ENCODE measurements at places on chromosomes 5 and 9.

- no peak for DNase-seq
Measured at GRCh38 chr5:125564317-125564975, 818.0 kb upstream of the ZNF608 start.

- no peak for DNase-seq
Measured at GRCh38 chr5:9363449-9363848, 182.4 kb downstream of the SEMA5A start.

DNA sequence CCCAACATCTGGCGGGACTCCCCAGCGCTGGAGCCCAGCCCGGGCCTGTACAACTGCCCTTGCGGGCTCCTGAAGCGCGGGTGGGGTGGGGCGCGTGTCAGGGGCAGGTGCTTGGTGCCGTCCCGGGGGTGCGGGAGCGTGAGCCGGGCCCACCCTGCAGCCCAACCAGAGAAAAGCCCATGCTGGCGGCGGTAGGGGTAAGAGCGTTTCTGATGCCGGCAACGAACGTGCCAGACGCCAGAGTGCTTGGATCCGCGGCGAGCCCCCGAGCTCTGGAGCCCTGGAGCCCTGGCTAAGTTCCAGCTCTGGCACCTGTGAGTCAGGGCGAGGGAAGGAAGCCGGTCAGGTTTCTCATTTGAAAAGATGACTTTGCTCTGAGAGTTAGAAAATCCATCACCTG is 58.0 kb downstream of the ZNF510 start:
- DNase-seq, result peak; percentile 35

DNA sequence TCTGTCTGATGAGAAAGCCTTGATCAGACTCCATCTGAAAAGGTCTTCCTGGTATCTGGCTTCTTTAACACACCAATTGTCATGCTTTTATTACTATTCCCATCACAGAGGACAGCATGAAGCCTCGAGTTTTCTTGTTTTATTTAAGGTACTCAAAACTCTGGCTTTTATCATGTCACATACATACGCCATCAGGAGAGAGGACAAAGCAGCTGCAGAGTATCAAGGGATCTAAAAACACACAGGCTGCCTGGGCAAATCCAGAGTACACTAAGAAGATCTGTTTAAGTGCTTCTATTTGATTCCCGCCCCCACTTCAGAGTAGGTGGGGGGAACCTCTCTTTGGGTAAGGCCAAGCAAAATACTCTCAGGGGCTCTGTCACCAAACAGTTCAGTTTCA is 277.2 kb downstream of the SPOCK1 start:
- DNase-seq, result no peak

GRCh38 chr5:31329715-31330114 is 136.2 kb downstream of the CDH6 start:
- DNase-seq, result no peak

- peak; percentile 86 for DNase-seq
Measured at GRCh38 chr5:43389679-43390329, 22.4 kb downstream of the CCL28 start.

- DNase-seq, result no peak
Measured at GRCh38 chr9:75669721-75670120, 220.8 kb upstream of the PCSK5 start.

GRCh38 chr9:109258481-109259302 is 62.2 kb downstream of the EPB41L4B start:
- DNase-seq, result no peak

GRCh38 chr5:143573568-143574170 is 170.2 kb upstream of the NR3C1 start:
- no peak for DNase-seq

DNA sequence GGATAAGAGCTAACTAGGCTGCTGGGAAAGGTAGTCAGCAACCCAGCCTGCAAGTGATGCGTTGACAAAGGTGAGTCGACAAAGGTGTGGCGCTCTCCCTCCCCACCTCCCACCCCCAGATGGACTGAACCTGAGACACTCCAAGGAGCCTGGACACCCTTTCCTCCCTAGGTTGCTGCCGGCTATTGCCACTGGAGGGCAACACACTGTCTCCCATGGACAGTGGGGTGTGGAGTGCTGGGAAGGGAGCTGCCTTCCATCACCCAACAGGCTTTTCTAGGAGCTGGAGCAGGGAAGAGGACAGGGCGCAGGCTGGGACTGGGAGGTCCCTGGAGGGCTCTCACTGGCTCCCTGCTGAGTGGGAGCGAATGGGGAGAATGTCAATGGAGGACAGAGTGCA is 75.4 kb upstream of the ARAP3 start:
- DNase-seq, result peak; percentile 62

- no peak for DNase-seq
Measured at GRCh38 chr5:170330568-170331054, 33.0 kb upstream of the LCP2 start.

- DNase-seq, result no peak
Measured at GRCh38 chr5:23496576-23496975, 10.8 kb upstream of the PRDM9 start.

DNA sequence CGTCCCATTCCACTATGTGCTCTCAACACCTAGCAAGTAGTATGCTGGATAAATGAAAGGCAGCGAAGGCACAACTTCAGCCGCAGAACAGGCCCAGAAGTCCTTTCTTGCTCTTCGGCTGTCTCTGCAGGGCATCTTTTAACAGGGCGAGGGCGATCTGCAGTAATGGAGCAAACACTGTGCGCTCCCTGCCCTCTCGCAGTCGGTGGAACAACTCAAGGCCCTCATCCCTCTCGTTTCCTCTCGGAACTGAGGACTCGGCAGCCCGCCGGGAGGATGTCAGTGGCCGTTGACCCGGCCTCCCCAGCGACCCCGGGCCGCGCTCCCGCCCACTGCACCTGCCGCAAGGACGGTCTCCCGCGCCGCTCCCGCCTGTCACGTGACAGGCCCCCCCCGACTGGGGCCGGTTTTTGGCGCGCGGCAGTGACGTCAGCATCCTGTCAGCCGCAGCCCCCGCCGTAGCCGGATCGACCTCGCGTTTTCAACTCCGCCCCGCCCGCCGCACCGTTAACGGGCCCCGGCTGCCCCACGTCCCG is 1.1 kb downstream of the ZNF367 start:
- peak; percentile 73 for DNase-seq

DNA sequence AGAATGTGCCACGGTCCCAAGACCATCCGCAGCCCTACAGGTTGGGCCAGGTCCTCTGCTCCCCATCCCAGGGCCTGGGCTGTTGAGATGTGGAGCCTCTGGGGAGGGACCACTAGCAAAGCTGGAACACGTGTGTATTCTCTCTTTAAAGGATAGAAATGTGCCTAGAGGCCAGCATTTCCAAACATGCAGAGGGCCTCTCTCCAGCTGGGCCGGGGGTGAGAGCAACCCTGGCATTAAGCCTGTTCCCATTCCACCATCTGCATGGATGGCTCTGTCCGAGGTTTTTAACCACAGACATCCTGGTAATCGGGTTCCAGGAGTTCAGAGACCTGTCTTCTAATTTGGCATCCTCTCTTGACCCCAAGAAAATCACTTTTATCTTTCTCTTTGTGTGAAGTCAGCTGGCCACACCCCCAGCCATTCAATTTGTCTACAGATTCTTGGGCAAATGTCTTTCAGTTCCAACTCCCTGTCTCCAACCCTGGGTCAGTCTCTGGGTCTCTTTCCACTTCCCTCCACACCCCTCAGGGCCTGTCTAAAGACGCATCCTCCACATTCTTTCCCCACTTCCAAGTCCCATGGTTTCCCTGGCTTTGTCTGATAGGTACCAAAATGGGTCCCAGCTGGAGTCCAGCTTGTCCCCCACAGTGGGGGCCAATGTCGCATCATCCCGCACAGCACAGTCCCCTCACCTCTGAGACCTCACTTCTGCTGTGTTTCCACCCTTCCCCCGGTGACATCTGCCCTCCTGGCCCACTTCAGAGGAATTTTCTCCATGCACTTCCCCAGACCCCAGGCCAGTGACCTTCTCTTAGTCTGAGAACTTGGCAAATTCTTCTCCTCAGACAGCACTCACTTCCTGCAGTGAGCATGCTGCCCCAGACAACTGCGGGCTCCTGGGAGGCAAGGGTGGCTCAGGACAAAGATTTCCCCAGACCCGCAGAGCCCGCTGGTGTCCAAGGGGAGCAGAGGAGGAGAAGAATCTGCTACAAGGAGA is 56.8 kb downstream of the PTPDC1 start:
- DNase-seq, result no peak

DNA sequence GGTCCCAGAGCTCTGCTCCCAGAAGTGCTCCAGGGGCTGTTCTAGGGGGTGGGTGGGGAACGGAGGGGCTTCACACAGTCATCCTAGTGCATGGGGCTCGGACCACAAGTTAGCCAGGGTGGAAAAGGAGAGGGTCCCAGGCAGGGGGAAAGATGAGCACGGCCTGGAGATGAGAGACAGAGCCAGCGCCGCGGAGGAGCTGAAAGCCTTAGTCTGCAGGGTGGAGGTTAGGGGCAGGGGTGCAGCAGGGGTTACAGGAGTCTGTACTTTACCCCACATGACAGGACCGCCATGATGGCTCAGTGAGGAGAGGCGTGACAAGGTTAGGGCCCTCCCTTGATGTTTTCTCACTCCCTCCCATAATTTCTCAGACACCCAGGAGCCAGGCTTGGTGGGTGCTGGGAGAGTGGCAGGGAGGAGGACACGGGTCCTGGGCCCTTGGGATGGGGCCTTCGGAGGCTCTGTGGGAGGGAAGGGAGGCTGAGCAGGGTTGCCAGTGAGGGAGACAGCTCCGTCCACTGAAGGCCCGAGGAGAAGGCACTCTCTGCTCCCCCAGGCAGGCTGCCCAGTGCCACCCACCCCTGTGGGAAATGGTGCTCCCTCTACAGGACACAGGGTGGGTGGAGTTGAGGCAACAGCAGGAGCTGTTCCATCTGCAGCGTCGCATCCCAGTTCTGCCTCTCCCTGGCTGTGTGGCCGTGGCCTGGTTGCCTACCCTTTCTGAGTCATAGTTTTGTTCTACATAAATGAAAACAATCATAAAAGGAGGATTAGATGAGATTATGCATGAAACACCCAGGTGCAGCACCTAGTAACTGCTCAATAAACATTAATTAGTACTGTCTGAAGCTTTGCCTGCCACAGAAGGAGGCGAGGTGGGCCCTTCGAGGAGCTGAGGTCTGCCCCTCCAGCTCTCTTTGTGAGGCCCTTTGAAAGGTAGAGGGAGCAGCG is 66.2 kb downstream of the NDST1 start:
- DNase-seq, result no peak

DNA sequence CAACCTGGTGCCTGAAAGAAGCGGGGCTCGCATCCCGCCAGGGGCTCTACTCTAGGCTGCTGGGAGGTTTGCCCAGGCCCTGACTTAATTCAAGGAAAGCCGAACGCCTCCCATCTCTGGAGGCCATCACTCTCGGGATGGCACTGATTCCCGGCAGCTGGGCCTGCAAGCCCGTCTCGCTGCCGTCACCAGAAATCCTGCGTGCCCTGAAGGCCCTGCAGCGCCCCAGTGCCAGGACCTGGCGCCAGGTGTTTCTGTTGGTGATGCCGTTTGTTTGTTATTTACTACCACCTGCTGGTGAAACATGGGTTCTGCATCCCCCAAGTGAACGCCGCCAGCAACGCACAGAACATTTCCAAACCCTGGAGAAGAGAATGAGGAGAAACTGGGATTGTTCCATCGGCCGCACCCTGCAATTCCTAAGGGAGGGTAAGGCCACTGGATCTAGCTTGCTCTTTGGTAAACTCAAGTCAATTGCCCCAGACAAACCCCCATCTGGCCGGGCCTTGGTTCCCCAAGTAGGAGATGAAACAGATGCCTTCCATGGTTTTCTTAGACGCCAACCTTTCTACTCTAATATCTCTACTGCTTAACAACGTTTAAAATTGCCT is 77.9 kb downstream of the AK8 start:
- DNase-seq, result peak; percentile 57

- no peak for DNase-seq
Measured at GRCh38 chr9:26471261-26471660, 421.3 kb downstream of the CAAP1 start.

DNA sequence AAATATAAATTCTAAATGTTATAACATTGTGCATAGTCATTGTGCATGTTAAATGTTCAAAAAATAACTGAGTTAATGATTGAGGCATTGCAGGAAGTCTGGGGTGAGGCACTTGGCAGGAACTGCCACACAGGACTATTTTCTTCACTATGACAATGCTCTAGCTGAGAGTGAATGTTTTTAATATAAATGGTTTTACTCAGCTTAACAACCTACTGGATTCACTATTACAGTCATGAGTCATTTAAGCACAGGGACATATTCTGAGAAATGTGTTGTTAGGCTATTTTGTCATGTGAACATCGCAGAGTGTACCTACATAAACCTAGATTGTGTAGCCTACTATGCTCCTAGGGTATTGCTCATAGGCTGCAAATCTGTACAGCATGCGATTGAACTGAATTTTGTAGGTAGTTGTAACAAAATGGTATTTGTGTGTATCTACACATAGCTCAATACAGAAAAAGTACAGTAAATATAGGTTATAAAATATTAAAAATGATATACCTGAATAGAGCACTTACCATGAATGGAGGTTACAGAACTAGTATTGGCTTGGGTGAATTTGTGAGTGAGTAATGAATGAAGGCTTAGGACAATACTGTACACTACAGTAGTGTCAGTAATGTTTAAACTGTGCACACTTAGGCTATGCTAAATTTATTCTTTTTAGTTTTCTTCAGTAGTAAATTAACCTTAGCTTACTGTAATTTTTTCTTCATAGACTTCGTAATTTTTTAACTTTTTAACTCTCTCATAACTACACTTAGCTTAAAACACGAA is 346.1 kb upstream of the PTGER4 start:
- peak; percentile 56 for DNase-seq

- no peak for DNase-seq
Measured at GRCh38 chr9:87558606-87559190, 61.0 kb downstream of the DAPK1 start.

GRCh38 chr9:21830589-21830988 is 28.2 kb downstream of the MTAP start:
- DNase-seq, result peak; percentile 72

DNA sequence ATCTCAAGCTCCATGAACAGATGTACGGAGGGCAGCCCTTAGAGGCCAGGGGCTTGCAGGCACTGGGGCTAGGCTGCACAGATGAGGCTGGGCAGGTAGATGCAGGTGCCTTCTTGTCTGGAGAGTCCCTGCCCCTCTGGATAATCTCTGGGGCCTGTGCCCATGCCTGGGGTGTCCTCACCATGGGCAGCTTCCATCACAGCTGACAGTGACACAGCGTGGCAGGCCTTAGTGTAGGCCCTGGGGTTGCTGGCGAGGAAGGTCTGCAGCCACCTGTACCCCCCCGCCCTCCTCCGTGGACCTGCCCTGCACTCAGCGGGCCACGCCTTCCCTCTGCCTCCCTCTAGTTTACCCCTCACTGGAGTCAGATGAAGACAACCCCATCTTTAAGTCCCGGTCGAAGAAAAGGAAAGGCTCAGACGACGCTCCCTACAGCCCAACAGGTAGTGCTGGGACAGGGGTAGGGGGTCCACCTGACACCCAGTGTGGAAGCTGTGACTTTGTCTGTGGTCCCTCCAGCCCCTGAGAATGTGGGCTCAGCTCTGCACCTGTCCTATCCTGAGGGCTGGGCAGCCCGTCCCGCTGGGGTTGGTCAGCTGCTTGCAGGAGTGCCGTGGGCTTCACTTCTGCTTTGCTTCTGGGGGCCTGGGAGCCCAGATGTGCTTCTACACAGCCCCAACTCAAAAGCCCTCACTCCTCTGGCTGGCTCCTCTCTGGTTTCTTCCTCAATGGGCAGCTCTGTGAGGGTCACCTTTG is 98.4 kb downstream of the PHF2 start:
- no peak for DNase-seq

- DNase-seq, result no peak
Measured at GRCh38 chr5:43649256-43649655, 46.3 kb downstream of the NNT start.

All from mammary epithelial cell (primary cell).